Stimulated activated CD4-positive, alpha-beta T cell treated with anti-CD3 and anti-CD28 coated beads, TNF-alpha, amount 100 ng/mL, for 4 hours (primary cell): ENCODE measurements at places on chromosomes 2 and 18.

DNA sequence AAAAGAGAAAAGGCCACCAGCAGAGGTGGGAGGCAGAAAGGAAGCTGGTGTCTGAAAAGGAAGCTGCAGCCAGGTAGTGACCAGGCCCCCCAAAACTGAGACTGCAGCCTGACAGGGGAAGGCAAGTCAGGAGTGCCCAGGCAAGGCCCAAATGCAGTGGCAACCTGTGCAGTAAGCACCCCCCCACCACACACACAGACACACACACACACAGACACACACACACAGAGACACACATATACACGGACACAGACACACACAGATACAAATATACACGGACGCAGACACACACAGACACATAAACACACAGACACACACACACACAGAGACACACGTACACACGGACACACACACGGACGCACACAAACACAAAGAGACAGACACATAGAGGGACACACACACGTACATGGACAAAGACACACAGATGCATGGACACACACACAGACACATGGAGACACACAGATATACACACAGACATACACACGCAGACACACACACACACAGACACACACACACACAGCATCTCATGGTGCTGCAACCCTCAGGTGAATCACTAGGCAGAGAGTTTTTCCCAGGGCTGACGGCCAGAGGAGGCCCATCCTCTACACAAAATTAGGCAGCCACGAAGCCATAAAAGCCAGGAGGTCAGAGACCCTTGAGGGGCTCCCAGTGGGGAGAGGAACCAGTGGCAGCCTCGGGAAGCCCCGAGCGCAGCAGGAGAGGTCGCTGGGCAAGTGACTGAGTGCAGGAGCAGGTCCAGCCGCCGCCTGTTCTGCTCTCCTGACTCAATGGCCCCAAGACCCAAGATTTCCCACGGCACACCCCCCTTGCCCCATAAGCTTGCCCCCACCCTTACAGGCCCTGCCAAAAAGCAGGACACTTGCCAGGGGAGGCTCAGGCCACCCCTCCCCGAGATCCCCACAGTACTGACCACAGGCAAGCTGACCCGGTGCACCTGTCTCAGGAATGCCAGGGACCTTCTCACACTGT is 6.3 kb downstream of the SDC1 start:
- DNase-seq, result no peak

GRCh38 chr18:45328811-45329210 is 286.5 kb upstream of the SLC14A2 start:
- DNase-seq, result no peak

DNA sequence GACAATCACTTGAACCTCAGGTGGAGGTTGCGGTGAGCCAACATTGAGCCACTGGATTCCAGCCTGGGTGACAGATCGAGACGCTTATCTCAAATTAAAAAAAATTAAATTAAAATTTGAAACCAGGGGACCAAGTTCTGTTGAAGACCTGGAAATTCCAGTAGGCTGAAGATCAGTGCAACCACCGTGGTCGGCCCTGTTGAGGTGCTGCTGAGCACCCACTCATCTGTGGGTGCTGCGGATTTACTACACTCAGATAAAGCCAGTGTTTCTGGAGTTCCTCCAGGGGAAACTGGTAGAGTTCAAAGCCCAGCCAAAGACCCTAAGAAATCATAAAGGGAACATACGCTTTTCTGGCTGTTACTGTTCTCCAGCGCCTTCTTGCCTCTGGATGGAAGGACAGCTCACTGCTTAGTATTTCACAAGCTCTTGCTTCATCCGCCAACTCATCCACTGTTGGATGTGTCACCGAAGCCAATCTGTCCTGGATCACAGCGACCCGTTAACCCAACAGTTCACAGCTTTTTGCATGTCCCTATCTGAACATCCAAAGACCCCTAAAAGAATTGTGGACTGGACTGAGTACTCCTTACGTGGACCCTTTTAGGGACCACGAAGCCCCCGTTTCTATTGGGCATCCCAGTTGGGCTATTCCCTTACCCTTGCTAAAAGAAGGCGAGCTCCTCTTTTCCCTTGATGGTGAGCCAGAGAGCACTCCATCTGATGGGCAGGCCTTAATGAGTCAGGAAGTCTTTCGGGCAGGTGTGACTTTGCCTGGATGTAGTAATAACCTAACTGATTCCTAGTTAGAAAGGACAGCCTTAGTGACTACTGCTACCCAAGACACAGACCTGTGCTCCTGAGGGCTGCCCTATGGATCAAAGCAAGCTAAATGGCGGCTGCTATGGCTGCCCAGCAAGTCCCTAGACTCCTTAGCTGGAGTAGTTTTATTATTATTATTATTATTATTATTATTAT is 6.0 kb upstream of the ALPP start:
- DNase-seq, result no peak

- no peak for DNase-seq
These were observed 15.9 kb upstream of the CRIM1 start for GRCh38 chr2:36339607-36340218.

- no peak for DNase-seq
These were observed 362.6 kb downstream of the RIT2 start for GRCh38 chr18:42752916-42753315.

- no peak for DNase-seq
These were observed 10.2 kb upstream of the TEX261 start for GRCh38 chr2:71004857-71005256.

DNA sequence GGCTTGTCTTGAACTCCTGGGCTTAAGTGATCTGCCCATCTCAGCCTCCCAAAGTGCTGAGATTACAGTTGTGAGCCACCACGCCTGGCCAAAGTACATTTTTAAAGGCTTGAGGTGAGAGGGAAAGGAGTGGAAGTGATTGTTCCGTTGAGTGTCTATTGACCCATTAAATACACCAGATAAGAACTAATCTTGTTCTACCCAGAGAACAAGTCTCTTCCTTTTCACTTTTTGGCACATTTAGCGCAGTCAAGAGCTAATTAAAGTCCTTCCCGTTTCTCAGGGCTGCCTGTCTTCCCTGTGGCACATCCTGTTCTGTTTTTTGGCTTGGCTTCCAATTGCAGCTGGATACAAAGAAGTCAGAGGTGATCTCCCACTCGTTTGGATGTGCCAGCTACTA is 172.3 kb downstream of the ALPK2 start:
- DNase-seq, result no peak

DNA sequence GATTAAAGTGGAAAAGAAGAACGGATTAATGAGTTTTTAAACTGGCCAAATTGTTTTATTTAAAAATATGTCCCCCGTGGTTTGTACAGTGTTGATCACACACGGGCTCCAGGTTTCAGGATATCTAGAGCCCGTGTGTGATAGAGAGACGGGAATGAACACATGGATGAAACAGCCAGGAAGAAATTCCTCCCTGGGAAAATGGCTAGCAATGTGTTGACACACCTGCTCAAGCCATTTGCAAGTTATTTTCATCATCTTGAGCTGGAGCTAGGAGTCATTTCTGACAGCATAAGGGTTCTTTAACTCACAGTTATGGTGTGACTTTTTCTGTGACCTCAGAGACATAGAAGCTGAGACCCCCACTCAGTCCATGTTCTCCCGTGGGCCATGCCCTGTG is 81.6 kb downstream of the LRRFIP1 start:
- no peak for DNase-seq

DNA sequence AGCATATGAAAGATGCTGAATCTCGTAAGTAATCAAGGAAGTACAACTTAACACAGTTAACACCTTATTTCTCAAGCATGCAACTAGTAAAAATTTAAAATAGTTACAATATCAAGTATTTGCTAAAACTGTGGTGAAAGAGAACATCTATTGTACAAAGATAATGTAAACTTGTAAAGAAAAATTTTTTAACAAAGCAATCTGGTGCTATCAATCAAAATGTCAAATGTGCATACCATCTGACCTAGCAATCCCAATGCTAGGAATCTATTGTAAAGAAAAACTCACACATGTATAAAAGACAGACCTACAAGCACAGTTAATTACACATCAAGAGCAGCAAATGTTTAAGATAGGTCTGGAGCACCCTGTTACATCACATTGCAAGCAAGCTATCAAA is 90.1 kb downstream of the SLC66A3 start:
- no peak for DNase-seq

- no peak for DNase-seq
These were observed 108.2 kb downstream of the RHBDD1 start for GRCh38 chr2:226943862-226944620.

DNA sequence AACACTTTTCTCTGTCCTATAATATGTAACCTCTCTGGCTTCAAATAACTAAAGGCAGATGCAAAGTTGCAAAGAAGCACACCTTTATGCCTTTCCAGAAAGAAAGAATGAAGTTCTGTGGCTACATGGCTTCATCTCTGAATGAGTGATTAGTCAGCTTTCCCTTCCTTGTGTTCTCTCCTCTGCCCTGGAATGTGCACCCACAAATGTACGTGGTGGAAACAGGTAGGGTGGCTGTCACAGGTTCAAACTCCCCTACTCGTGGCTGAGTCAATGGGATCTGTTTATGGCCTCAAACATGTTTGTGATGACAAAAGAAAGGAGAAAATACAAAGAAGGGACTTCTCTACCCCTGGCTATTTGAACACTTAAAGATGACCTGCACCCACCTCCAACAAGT is 55.5 kb upstream of the ACVR2A start:
- DNase-seq, result no peak

GRCh38 chr2:176873403-176873802 is 339.2 kb upstream of the HNRNPA3 start:
- DNase-seq, result no peak

- DNase-seq, result no peak
These were observed 25.1 kb downstream of the SPDYA start for GRCh38 chr2:28835781-28836180.

GRCh38 chr2:212811036-212811805 is 272.6 kb upstream of the ERBB4 start:
- DNase-seq, result no peak

GRCh38 chr2:160247296-160248035 is 47.4 kb upstream of the ITGB6 start:
- no peak for DNase-seq

DNA sequence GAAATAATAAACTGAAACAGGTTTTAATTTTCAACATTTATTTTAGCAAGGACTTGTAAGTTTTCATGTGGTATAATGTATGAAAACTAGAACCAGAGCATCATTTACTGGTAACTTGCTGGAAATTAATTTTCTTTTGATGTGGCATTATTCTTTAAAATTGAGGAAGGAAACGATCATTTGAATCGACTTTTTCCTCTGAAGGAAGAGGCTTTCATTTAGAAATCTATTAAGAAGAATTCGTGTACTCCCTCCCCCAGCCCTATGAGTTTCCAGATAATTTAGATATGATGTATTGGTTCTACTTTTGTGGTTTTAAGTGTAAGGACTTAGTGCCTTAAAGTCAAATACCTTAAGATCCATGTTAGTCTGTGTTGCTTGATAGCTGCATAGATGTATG is 2.5 kb downstream of the BABAM2 start:
- DNase-seq, result no peak

- no peak for DNase-seq
These were observed 766 bp downstream of the CCDC85A start for GRCh38 chr2:56184500-56185011.

DNA sequence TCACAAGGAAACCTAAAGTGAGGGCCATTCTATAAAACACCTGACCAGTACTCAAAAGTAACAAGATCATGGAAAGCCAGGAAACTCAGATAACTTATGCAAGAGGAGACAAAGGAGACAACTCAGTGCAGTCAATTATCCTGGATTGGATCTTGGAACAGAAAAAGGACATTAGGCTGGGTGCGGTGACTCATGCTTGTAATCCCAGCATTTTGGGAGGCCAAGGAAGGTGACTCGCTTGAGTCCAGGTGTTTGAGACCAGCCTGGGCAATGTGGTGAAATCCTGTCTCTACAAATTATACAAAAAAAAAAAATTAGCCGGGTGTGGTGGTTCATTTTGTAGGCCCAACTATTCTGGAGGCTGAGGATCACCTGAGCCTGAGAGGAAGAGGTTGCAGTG is 424.5 kb upstream of the SPRED2 start:
- DNase-seq, result no peak

DNA sequence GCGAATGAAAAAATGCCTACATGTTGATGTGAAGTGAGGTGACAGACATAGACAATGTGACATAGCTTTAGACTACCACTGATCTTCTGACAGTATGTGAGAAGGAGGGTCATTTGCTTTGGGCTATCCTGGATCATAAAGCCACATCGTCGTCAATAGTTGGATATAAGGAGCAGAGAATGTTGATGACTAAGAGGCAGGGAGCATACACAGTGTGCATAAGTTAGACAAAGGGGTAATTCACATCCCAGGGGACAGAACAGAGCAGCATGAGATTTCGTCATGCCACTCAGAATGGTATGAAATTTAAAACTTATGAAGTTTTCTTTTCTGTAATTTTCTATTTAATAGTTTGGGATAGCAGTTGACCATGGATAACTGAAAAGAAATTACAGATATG is 403.2 kb downstream of the DSC3 start:
- no peak for DNase-seq

- DNase-seq, result no peak
These were observed 2.4 kb downstream of the CYP26B1 start for GRCh38 chr2:72145289-72145657.

DNA sequence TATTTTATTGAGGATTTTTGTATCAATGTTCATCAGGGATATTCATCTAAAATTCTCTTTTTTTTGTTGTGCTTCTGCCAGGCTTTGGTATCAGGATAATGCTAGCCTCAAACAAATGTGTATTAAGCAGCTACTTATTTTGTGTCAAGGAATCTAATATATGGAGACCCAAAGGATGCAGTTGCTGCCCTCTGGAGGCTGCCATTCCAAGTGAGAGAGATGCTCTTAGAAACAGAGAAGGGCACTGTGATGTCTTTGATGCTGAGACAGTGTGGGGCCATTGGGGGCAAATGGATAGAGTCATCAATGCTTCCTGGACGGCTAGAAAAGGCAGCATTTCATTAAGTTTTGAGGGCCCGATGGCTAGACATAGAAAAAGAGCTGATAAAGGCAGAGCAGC is 292.6 kb downstream of the SETBP1 start:
- no peak for DNase-seq

DNA sequence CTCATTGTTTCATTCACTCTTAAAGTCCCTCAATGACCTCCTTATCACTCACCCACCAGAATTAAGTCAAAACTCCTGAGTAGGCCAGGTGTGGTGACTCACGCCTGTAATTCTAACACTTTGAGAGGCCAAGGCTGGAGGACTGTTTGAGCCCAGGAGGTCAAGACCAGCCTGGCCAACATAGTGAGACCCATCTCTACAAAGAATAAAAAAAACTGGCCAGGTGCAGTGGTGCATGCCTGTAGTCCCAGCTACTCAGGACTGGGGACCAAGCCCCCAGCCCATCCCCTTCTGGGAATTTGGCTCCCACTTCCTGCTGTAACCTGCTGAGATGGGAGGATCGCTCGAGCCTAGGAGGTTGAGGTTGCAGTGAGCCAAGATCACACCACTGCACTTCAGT is 28.9 kb downstream of the TMEM247 start:
- DNase-seq, result no peak
